DMS79 (cell line): ENCODE measurements at places on chromosomes 7 and 10.

- DNase-seq: no peak
These were observed at the start of gene ELOVL3 for GRCh38 chr10:102225646-102226541. Gene ELOVL3 (plus strand): TSS chr10:102226299. CDS start chr10:102226549, 250 bp downstream.

GRCh38 chr7:41007811-41008210 is 695.1 kb downstream of the INHBA start:
- no peak for DNase-seq

DNA sequence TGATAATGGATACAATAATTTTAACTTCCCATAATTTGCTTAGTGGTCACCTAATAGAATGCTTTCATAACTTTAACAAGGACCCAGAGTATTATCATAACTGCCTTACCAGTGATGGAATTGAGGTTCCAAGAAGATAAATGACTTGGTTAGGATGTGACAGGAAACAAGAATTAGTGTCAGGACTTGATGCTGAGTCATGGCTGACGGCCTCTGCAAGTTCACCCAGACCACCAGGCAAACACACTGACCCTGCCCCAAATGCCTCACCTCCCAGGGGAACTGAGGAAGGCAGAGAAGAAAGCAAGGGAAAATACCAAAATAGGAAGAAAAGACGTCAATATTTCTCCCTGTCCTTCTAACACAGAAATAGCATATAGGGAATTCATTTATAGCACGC is 636.3 kb downstream of the PARD3 start:
- no peak for DNase-seq

GRCh38 chr7:76238326-76238725 is 36.6 kb downstream of the SRRM3 start:
- DNase-seq: no peak

DNA sequence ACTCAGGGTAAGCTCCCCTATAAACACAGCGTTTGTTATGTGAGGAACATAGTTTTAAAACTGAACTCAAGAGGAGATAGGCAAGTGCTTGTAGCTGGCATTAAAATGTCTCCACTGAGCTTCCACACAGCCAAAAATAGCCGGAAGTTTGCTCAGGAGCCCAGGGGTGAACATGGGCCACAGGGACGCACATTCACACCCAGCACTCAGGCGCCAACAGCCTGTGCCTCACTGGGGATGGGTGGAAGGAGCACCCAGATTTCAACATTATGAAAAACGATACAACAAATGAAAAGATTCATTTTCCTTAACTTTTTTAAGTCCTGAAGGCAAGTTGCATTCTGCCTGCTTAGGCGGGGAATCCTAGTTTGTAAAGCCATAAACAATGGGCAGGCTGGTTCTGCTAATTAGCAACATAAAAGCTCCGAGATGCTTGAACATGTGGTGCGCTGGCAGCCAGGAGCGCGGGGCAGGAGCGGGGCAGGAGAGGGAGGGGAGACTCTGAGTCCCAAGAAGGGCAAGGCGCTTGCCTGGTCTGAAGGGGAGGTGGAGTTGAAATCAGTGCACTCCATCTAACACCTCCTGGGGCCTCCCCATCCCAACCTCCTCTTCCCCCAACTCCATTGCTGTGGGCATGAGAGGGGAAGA is 235.9 kb downstream of the COBL start:
- DNase-seq: no peak

DNA sequence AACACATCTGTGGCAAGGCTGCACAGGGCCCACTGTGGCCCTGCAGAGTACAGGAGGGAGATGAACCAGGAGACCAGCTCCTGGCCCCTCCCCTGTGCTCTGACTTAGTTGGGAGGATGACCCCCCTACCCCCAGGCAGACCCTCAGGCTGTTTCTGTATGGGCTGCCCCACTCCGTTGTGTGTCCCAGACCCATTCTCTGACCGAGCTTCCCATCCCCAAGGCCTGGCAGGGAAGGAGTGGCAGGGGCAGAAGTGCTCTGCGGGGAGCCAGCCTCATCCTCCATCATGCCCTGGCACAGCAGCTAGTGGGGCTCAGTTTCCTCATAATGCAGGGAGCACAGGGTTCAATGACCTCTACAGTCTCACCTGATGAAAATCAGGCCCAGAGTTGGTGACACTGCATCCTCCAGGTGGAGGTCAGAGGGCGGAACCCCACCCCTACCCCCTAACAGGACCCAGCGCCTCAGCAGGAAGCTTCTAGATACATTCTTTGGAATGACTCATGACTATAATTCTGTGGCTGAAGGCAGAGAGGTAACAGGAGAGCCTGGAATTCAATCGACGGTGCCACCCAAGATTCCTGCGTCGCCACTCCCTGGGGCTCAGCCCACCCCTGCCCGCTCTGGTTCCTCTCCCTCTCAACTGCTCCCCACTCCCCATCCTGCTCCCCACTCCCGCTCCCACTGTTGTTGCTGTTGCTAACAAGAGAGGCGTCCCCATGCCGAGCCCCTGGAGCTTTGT is 18.2 kb downstream of the PODXL start:
- DNase-seq: no peak

- no peak for DNase-seq
These were observed 187.6 kb upstream of the NEBL start for GRCh38 chr10:21084700-21085099.

DNA sequence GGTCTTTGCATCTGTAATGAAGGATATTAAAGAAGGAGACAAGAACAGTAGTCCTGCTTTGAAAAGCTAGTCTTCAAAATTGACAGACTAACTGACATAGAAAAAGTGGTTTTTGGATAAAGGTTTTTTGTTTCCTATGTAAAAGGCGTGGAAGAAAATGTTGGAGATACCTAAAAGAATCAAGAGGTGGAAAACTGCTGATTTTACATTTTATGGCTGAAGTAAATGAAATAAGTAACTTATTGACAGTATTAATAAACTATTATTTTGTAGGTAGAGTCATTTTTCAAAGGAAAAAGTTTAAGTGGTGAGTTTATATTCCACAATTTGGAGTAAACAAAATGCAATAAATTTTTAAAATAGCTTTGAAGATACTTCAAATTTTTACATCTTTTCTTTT is 12.6 kb upstream of the HELLS start:
- no peak for DNase-seq

GRCh38 chr10:24848195-24848594 is 104.2 kb downstream of the PRTFDC1 start:
- no peak for DNase-seq

- DNase-seq: no peak
These were observed 38.7 kb downstream of the FAM241B start for GRCh38 chr10:69668721-69669120.

DNA sequence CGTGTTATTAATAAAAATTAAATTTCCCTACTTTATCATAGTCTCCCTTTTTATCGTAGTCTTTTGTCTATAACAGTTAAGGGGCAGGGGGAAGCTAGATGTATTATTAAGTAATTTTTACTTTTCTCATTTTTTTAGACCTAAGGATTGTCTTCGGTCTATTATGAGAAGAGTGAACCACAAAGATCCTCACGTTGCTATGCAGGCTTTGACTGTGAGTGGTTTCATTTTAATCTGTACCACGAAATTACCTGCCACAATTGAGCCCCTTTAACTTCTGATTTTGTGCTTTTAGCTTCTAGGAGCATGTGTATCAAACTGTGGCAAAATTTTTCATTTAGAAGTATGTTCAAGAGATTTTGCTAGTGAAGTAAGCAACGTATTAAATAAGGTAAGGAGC is 40.6 kb downstream of the STAM start:
- DNase-seq: no peak

DNA sequence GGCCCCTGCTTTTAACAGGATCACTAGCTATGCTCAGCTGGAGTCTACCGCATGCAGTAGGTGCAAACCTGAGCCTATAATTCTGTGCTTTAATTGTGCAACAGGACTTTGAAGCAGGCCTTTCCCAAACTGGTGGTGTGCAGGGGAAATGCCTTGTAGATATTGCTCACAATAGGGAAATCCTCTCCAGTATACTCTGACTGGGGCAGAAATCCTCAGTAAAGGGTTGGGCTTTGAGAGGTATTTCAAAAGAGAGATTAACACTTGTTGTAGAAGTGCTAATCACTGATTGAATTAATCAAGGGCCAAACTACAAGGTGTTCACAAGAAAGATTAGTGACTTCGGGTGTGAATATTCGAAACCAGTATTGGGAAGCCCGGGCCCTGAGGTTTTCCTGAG is 58.5 kb upstream of the EXOC6 start:
- DNase-seq: no peak

GRCh38 chr10:23037561-23037960 is 57.8 kb upstream of the MSRB2 start:
- DNase-seq: no peak

DNA sequence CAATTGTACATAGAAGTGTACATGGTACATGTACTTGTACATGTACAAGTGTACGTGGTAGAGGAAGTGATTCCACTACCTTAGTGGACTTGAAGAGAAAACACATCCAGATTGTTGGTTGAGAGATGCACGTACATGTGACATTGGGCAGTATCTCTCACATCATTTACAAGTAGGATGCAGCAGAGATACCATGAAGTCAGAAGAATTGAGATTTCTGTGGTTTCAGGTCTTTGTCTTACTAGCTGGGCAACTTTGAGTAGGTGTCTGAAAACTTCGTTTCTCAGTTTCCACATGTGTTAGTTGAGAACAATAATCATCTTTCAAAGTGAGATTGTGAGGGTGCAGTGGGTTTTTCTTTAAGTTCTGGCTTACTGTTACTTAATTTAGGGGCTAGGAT is 21.5 kb downstream of the CLDN12 start:
- DNase-seq: no peak

GRCh38 chr7:103445228-103446048 is 569 bp downstream of the SLC26A5 start:
- DNase-seq: peak; percentile 24

GRCh38 chr7:150823484-150824126 is 23.0 kb downstream of the TMEM176A start:
- no peak for DNase-seq

DNA sequence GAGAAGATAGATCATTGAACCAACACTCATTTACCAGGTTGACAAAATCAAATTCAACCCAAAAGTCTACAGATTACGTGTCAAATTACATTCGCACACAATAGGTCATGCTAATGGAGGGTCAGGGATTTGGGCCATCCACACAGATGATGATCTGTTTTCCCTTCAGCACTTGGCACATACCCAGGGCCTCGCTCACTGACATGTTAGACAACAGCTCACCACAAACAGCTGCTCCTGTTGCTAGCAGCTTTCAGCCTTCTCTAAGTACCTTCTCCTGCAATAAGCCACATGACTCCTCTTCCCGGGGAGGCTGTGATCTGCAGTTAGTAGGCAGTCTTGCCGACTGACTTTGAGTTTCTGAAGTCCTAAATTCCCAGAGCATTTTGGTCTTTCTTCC is 18.4 kb downstream of the NKX2-3 start:
- DNase-seq: peak; percentile 40

DNA sequence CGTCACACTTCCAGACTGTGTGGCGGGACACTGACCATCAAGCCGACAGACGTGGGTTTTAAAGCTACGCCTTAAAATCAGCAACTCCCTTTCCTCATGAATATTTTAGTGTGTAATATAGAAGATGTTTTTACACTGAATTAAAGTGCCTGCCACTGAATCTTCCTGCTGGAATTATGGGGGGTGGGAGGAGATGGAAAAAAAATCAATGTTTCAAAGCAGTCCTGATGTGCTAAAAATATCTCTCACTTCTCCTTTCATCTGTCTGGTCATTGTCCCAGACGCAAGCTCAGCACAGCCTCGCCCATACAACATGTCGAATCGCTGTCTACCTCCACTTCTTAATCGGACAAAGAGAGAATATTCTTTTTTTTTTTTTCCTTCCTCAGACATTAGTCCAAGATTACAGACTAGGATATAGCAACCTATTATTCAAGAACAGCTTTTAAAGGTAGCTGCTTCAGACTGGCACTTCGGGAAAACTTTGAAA is 165.1 kb upstream of the KLF14 start:
- no peak for DNase-seq

DNA sequence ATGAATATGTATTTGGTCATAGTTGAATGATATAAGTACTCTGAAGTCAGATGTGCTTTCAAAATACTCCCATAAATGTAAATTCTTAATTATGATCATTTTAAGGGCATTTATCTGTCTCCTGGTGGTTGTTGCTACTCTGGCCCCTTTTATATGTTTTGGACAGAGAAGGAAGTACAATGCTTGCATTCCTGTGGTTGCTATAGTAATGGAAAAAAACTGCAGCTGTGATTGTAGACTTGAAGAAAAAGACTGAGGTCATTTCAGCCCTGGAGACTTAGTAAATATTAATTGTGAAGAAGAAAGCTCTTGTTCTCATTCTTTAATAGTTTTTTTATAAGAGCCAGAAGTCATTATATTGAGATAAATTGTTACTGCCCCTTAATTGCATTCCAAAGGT is 70.2 kb upstream of the FERD3L start:
- no peak for DNase-seq

DNA sequence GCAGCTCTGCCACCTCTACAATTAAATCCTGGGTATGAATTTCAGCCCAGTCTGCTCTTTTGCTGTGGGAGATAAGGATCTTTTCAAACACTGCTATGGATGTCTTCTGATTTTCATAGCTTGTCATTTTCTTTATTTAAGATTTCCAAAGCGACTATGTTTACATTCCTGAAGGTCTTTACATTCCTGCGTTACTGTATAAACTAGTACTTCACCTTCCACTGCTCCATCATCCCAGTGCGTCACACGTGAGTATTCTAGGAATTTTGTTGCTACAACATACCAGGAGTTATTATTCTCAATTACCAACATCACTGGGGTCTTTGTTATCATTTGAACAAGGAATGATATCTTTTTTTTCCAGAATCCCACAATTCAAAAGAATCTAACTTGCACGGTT is 944.7 kb downstream of the SORCS3 start:
- no peak for DNase-seq

- no peak for DNase-seq
These were observed at the start of gene DMBT1 for GRCh38 chr10:122560279-122560804. Gene DMBT1 (plus strand): TSS chr10:122560754. CDS start chr10:122560771, 17 bp downstream.

- DNase-seq: peak; percentile 58
These were observed 692.6 kb upstream of the COBL start for GRCh38 chr7:52009181-52009580.

- DNase-seq: no peak
These were observed 92.0 kb downstream of the ITGA8 start for GRCh38 chr10:15627617-15628196.

GRCh38 chr7:113282875-113283274 is 164.5 kb upstream of the SMIM30 start:
- DNase-seq: no peak

- DNase-seq: no peak
These were observed 490.6 kb downstream of the CCSER2 start for GRCh38 chr10:84818961-84819360.
